AG04449 (cell line): ENCODE measurements at places on chromosomes 13 and 19.
A peak's percentile ranks its signal among the peaks of the same experiment; 100 is the strongest.

GRCh38 chr19:33713194-33713593 is 83.5 kb upstream of the KCTD15 start:
- DNase-seq: no peak

DNA sequence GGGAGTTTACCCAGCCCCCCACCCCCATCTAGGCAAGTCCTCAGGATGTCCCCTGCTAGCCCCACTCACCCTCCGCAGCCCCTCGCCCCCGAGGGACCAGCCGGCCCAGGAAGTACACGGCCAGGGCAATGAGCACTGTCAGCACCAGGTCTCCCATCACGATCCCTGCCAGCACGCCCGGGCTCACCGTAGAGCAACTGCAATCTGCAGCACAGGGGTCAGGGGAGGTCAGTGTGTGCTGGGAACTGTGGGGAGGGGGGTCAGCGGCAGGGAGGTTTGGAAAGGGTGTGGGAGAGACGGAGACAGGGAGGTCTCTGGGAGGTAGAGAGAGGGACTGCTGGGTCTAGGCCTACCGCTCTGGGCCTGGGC is 734 bp downstream of the TYROBP start:
- no peak for DNase-seq

- DNase-seq: no peak
These were observed 437.5 kb downstream of the FGF9 start for GRCh38 chr13:22108283-22108942.

DNA sequence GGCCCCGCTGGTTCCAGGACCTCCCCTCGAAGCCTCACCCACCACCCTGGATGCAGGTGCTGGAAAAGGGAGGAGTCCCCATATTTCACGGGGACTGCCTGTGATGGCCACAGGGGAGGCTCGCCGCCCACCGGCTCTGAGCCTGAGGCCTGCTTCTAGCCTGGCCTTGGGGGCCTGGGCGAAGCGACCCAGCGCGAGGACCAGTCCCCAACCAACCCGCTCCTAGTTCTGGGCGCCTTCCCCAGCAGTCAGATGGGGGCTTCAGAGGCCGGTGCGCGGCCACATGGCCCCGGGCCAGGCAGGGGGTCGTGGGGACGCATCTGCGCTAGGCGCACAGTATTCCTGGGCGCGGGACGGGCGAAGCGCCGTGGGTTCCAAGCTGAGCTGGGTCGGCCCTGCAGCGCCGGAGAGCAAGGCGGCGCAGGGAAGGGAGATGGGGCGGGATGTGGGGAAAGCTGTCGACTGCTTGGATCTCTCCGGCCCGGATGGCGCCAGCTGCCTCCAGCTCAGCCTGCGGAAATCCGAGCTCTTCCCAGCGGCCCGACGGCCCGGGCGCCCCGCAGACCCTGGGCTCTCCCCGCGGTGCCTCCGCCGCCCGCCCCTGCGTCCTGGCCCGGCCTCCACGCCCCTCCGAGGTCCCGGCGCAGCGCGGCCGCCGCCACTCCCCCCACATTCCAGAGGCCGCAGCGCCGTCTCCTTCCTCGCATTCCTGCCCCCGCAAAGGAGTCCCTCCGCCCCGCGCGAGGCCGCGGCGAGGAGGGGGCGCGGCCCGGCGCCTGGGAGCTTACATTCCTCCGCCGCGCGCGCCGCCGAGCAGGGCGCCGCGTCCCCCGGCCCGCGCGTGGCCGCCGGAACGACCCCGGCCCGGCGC is at the start of gene WTIP:
WTIP (plus strand) TSS at position 788 of the 871 bp plus-strand sequence. CDS start 217 bp downstream, outside the sequence.
- DNase-seq: peak; percentile 36

DNA sequence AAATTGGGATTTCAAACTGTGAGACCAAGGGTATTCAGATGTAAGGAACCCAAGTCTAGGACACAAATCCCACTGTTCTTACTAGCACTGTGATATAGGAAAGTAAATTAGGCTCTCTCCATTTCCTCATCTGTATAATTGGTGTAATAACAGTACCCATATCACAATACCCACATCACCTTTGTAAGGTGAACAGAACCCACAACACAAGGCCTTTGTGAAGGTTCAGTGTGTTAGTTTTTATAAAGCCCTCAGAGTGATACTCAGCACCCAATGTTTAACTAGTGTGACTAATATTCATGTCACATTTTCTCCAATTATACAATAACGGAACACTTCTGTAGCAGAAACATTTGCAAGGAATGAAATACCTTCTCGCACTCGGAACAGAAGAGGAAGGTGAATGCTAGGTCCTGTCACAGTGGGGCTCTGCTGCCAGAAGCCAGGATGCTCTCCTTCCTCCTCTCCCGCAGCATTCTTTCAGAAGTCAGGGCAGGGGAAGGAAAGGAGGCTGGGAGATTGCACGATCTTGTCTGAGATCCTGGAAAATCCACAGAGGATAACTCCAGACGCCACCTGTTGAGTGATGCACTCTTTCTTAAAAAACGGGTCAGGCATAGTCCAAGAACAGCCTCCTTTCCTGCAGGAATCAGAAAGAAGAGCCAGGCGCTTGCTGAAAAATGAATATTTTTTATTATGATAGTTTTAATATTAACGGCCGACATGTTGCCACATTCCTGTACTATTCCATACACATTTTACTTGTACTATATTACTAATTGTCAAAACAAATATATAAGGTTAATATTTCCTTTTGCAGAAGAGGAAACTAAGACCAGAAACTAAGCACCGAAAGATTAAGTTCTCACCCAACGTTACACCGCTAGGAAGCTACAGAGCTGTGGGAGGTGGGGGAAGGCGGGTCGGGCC is 762 bp downstream of the ZNF45 start:
- DNase-seq: no peak

- no peak for DNase-seq
These were observed at the start of gene PPP1R12C for GRCh38 chr19:55116859-55117662. Gene PPP1R12C (minus strand): TSS chr19:55117637. CDS start chr19:55117543, 94 bp downstream.

GRCh38 chr13:97921176-97921816 is 32.2 kb upstream of the IPO5 start:
- DNase-seq: no peak

GRCh38 chr19:47407417-47407774 is 11.9 kb downstream of the MEIS3 start:
- no peak for DNase-seq

GRCh38 chr13:62684359-62684758 is 1268.7 kb upstream of the PCDH20 start:
- DNase-seq: no peak

- no peak for DNase-seq
These were observed 152.9 kb downstream of the SIPA1L3 start for GRCh38 chr19:38059897-38060296.

- no peak for DNase-seq
These were observed 99.3 kb upstream of the SOX1 start for GRCh38 chr13:111967572-111968201.

DNA sequence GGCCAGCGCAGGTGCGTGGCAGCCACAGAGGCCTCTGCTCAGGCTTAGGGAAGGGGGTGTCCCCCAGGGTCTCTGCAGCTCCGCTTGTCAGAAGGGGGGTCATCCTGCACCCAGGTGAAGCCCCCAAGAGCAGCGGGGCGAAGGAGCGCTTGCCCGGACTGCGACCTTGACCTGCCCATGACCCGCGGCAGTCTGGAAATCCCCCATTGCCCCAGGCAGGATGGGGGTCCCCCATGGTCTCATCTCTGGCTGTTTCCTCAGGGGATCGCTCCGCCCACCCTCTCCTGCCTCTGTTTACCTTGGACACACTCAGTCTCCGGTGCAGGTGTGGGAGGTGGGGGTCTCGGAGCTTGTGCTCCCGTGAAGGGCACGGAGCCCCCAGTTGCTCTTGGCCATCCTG is 82.7 kb downstream of the KDM4B start:
- DNase-seq: no peak

- DNase-seq: no peak
These were observed 1.5 kb upstream of the SLC27A5 start for GRCh38 chr19:58513213-58513693.

DNA sequence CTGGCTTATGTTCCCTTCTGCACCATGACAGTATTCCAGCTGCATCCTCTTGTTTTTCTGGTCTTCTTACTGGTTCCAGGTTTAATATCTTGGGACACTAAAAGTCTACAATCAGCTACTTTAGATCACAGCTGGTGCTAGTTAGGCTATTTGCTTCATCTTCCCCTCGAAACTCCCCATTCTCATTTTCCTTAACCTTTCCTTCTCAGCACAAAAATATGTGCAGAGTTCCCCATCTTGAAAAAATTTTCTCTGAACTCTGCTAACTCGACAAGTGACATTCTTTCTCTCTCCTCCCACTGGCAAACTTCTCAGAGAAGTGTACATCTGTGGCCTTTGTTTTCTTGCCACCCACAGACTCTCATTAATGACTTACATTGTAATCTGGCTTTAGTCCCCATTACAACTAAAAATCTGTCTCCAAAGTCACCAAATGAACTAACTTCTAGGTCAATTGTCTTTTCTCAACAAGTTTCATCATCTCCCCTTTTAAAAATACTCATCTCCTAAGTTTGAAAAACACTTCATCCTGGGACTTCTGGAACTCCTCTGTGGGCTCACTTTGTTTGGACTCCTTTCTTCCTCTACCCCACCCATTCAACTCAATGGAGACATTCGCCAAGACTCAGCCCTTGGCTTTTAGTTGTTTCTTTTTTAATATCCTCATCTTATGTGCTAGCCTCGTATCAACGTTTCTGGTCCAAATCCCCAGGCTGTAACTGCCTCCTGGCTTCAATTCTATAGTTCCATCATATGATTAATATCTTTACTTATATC is 7.1 kb upstream of the KL start:
- DNase-seq: no peak

DNA sequence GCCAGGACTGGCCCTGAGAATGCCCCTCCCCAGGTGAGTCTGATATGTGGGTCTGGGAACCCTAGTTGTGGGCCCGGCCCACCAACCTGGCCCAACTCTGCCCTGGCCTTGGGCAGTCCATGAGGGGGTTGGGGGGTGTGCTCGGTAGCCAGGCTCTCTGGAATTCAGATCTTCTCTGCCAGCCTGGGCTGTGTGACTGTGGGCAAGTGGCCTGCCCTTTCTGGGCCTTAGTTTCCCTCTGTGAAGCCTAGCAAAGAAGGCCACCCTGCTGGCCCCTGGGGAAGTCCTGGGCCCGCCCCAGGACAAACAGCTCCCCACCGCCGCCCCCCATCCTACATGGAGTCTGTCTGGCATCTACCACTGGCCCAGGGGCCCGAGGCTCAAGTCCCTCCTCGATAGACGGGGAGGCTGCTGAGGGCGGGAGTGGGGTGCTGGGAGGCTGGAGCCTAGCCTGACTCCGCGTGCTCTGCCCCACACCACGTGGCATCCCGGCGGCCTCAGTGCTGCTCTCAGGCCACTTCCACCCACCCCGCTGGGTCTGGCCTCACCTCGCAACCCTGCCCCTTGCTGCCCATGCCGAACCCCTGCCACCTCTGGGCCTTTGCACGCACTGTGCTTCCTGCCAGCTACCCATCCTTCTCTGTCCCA is 8.3 kb upstream of the TBXA2R start:
- DNase-seq: no peak

- no peak for DNase-seq
These were observed 236.8 kb downstream of the LMO7 start for GRCh38 chr13:75872980-75873379.

GRCh38 chr19:19385896-19386869 is 19.3 kb upstream of the GATAD2A start:
- no peak for DNase-seq

DNA sequence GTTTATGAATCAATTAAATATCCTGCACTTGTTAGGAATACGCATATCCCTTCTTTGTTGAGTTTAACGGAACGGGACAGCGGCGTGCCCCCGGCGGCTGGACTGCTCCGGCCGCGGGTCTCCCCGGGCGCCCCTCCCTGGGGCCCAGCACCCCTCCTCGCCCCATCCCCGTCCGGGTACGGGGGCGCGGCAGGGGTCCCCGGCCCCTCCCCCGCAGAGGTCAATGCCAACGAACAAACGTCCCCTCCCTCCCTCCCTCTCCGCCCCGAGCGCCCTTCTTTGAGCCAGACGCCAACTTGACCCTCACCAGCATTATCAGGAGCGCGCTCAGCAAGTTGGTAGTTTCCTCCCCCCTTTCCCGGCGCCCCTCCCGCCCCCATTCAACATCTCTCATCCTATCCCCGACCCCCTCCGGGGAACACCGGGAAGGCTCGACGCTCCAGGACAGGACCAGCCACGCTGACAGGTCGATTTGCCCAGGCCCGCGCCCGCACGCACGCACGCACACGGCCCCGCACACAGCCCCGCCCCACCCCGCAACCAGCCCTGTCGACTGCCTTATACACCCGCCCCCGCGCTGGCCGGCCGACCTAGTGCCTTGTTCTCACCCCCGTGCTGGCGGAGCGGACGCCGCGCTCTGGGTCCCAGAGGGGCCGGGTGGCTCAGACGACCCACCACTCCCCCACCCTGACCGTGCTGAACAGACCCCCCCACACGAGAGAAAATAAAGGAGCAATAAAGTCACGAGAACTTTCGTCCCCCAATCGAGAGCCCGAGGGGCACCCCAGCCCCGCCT is 5.0 kb downstream of the LYL1 start:
- DNase-seq: no peak

GRCh38 chr13:97142452-97142851 is 79.7 kb upstream of the MBNL2 start:
- no peak for DNase-seq

DNA sequence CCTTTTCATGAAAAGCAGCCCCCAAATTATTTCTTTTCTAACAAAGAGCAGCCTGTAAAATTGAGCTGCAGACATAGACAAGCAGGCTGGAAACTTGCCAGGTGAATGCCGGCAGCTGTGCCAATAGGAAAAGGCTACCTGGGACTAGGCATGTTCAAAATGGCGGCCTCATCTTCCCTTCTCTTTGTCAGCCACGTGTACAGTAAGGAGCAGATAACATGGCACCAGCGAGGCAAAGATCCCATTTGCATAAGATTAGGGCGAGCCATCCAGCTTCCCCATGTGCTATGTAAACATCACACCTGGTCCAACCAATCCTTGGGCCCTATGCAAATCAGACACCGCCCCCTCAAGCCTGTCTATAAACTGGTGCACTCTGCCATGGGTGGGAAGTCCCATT is 31.2 kb upstream of the CACNA1A start:
- DNase-seq: no peak

DNA sequence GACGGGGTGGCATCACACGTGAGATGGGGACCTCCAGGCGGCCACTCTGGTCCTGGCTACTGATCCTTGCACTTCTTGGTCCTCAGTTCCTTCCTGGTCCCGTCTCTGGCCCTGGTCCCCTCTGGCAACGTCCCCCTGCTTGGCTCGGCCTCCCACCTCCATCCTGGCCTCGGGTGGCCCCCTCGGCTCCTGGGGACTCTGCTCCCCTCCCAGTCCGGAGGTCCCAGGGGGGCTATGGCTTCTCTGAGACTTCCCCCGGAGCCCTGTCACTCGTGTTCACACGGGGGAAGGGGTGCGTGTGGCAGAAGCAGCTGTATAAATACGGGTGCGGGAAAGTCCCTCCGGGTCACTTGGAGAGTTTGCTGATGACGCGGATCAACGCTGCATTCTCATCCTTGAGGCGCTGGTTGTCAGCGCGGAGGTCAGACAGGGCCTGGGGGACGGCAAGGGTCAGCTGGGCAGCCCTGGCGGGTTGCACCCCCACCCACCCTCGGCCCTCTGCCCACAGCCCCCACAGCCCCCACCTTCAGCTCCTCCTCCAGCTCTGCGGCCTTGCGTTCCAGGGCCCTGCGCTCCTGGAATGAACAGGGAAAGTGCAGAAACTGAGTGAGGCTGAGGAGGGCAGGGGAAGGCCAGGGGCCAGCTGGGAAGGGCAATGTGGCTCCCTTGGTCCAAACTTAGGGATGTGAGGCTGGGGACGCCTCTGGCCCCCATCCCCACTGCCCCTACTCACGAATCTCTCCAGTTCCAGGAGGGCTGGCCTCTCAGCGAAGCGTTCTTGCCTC is 15.6 kb downstream of the EPS8L1 start:
- DNase-seq: no peak

GRCh38 chr13:21637296-21637695 is 33.3 kb upstream of the MICU2 start:
- no peak for DNase-seq
